ENCODE measurements at places on chromosomes 2 and 18. TPM values are rescaled to one million over a fixed set of nuclear protein-coding genes. Genes with fewer than 3 reads are reported as not detected.

Gene TRIM54
- 0.11 TPM for total RNA-seq

Gene CKAP2L
- total RNA-seq = 38.4 TPM

Gene TXNDC2
- not detected for total RNA-seq

Gene UGT1A3
- total RNA-seq = not detected

Gene C18orf32
- 12.7 TPM for total RNA-seq

Gene LAPTM4A
- 22.5 TPM for total RNA-seq

Gene WNT10A
- 5.4 TPM for total RNA-seq

Gene LINC00305
- total RNA-seq = not detected

Gene NCL
- total RNA-seq = 1,311 TPM

Gene SP110
- 111 TPM for total RNA-seq

Gene C2orf49
- total RNA-seq = 19.3 TPM

Gene ETAA1
- total RNA-seq = 13.7 TPM

Gene FTCDNL1
- 3.8 TPM for total RNA-seq
